ENCODE measurements at places on chromosomes 1 and 21.

- DNase-seq: no peak
Measured at GRCh38 chr1:235087906-235088305, 40.7 kb downstream of the TOMM20 start.

- no peak for DNase-seq
Measured at GRCh38 chr21:18249672-18250071, 5.0 kb downstream of the CHODL start.

- DNase-seq: no peak
Measured at GRCh38 chr1:24101796-24102586, 9.9 kb downstream of the MYOM3 start.

DNA sequence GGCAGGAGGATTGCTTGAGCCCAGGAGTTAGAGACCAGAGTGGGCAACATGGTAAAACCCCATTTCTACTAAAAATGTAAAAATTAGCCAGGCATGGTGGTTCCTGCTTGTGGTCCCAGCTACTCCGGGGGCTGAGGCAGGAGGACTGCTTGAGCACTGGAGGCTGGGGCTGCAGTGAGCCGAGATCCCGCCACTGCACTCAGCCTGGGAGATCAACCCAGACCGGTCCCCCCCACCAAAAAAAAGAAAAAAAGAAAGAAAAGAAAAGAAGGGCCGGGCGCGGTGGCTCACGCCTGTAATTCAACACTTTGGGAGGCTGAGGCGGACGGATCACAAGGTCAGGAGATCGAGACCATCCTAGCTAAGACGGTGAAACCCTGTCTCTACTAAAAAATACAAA lies 1.8 kb upstream of the GMEB1 start:
- no peak for DNase-seq

- no peak for DNase-seq
Measured at GRCh38 chr1:89381618-89382017, 17.8 kb downstream of the GBP6 start.

GRCh38 chr1:219088778-219089557 lies 84.7 kb upstream of the LYPLAL1 start:
- DNase-seq: no peak

DNA sequence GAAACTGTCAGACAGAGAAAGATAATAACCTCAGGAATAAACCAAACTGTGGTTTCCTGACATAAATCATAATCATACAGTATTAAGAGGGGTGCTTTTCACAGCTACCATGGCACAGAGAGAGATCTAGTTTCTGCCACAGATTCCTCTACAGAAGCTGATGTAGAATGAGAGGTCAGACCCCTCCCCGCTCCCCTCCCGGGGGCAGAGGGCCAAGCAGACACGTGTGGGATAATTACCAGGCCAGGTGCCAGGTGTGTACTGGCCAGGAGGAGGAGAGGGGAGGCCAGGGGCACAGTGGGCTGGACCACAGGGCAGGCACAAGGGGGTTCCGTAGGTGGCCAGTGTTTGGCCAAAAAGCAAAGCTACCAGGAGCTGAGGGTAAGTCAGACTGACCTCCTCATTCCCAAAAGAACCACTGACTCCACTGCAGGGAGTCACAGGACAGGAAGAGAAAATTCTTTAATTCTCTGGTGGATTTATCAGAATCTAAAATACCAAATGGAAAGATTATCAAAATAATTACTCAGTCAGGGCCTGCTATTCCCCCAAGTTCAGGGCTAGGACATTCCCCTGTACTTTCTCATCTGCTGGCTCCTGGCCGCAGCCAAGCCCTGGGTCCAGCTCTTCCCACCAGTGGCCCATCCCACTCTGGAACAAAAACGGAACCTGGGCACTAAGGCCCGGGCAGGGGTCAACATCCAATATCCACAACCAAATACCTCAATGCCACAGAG lies 30.0 kb downstream of the C2CD2 start:
- DNase-seq: no peak

Measured in NCI-H1930 (cell line).